GM18507 (cell line): ENCODE measurements at places on chromosomes 7 and 10.

GRCh38 chr10:18594574-18595156 lies 56.7 kb downstream of the NSUN6 start:
- DNase-seq: no peak

GRCh38 chr10:78892338-78893176 lies 176.2 kb upstream of the ZMIZ1 start:
- no peak for DNase-seq

GRCh38 chr7:83701736-83702135 lies 52.8 kb upstream of the SEMA3E start:
- no peak for DNase-seq

DNA sequence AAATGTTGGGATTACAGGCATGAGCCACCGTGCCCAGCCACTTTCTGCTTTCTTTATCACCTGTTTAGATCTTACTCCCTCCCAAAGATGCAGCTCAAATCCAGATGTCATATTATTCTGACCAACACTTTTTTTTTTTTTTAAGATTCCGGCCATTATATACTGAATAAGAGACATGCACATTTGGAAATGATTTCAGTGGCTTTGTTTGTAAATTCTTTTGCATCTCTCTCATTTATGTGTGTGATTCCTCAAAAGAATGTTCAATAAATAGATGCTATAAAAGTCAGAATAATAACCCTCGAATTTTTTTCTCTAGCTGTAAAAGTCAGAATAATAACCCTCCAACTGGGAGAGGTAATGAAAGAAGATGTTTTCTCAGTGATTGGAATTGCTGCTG lies 25.4 kb downstream of the HECW1 start:
- DNase-seq: no peak

- DNase-seq: no peak
Observed at GRCh38 chr7:48140001-48140681, 31.1 kb upstream of the ABCA13 start.

GRCh38 chr7:2032030-2032875 lies 200.5 kb downstream of the MAD1L1 start:
- no peak for DNase-seq
